Peyer's patch (tissue), 4 donors: ENCODE measurements at places on chromosomes 11 and 22.
A peak's percentile ranks its signal among the peaks of the same experiment; 100 is the strongest.

DNA sequence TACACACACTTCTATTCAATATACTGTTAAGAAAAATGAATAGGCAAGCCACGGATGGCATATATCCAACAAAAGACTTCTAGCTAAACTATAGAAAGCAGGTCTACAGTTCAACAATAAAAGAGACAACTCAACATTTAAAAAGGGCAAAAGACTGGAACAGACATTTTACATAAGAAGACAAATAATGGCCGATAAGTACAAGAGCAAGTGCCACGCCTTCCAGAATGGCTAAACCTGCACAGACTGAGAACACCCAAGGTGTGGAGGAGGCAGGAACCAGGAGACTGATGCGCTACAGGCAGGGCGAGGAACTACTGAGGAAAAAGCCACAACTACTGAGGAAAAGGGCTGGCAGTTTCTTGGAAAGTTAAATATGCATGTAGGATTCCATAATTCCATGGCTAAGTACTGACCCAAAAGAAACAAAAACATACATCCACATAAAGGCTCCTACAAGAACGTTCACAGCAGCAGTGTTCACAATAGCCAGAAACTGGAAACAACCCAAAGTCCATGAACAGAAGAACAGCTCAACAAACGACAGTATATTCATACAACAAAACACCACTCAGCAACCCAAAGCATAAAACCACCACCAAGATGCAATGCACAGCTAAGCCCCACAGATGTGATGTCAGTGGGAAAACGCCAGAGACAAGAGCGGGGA lies 9.6 kb upstream of the MOB2 start:
- no peak for DNase-seq

DNA sequence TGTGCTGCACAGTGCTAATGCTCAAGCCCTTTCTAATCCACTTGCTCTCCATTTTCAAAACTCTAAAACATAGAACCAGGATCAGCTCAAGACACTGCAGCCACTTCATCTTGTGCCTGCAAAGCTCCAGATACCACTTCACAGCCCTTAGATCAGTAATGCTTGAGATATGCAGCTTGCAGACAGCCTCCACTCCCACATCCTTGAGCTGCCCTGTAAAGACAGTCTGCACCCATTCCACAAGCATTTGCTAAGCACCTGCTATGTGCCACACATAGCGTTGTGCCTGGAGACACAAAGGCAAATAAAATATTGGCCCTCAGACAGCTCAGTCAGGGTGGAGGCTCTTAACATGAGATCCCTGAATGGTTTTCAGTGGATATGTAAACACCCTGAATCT lies 192.5 kb upstream of the SNX19 start:
- no peak for DNase-seq

DNA sequence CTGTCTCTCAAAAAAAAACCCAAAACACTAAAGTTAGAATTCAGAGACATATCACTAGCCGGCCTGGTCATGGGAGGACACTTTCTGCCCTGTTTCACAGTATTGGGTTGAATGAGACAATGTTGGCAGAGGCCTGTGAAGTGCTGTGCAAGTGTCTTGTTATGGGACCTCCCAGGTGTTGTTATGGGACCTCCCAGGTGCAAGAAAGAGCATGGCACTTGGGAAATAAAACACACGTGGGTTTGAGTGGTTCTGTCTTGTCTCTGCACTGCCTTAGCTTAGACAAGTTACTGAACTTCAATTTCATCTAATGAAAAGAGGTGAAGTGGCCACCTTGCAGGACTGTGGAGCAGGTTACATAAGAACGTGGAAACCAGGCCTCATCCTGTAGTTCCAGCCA lies 28.9 kb upstream of the RAB1B start:
- DNase-seq: no peak

DNA sequence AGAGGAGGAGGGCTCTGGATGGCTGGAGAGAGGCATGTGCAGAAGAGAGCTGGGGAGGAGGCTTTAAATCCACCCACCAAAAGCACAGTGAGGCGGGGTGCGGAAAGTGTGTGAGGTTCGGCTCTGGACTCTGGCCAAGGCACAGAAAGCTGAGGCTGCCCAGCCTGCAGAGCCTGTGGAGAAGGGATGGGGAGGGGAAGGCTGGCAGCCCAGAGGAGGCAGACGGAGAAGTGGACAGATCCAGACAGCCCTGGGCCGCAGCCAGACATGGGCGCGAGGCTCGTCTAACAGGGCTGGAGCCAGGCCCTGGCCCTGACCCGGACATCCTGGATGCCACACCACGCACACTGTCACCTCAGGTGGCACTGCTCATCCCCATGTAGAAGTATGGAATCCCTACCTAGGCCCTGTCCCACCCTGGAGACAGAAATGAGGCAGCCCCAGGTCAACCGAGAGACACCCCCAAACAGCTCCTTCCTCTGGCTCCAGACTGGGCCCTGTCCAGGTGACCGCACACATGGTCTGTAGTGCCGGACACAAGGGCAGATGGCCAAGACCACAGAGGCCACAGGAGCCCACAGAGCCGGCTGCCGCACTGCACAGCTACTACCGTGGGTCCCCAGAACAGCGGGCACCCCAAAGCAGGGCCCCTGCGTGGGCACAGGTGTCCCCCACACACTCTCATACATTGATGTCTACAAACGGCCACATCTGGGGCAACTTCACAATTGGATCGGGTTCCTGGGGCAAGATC lies 16.6 kb upstream of the MOB2 start:
- no peak for DNase-seq

DNA sequence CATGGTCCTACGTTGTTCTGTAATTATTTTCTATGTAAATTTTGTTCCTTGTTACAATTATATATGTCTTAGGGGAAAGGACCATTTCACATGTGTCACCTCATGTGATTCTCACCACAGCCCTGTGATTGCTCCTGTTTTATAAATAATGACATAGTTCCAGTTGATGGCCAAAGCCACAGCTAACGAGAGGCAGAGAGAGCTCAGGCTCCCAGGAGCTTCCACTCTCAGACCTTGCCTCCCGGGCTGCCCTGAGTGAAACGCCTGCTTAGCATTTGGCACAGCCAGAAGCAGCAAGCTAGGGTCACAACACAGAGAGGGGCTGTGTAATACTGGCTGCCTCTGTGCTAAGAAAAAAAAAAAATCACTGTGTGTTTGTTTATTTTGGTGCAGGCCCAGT lies 5.9 kb downstream of the TMEM121B start:
- DNase-seq: peak; percentile 25

DNA sequence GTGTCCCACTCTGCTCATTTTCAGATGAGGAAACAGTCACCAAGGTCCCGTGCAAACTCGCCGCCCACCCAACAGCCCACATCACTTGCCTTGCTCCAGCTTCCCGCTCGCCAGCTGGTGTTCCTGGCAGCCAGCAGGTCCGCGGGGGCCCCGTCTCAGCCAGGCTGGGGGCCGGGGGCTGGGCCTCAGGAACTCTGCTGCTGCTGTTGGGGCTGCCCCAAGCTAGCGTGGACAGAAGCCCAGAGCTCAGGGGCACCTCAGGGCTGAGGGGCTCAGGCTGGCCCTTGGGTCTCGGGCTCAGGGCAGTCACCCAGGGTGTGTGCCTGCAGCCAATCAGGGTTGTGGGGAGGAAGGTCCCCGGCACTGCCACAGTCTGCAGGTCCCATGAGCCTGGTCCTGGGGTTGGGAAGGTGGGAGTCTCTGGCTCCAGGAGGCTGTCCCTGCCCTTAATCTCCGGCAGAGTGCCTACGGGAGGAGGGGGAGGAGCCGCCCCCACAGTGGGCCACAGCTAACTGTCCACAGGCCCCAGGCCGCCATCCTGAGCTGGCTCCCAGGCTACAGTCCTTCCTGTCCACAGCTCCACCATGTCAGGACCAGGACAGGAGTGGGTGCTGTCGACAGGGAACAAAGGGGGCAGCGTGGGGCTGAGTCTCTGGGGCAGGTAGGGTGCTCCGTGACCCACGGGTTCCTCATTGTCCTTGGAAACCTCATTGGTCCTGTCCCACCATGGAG lies 65.2 kb downstream of the ARFGAP3 start:
- no peak for DNase-seq

- DNase-seq: no peak
These were observed 6.7 kb downstream of the MUC5B start for GRCh38 chr11:1229471-1230120.

DNA sequence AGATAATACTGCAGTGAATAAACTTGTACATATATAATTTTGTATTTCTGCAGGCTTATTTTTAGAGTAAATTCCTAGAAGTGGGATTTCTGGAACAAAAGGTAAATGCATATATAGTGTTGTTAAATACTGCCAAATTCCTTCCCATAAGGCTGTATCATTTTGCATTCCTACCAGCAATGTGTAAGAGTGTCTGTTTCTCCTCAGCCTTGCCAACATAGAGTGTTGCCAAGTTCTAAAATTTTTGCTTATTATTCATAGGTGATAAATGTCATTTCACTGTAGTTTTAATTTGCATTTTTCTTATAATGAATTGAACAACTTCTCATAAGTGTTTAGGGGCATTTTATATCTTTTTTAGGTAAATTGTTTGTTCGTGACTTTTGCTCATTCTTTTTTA lies 174.2 kb upstream of the ZBED5 start:
- no peak for DNase-seq

- no peak for DNase-seq
These were observed 114.8 kb downstream of the GRM5 start for GRCh38 chr11:88950975-88951374.

DNA sequence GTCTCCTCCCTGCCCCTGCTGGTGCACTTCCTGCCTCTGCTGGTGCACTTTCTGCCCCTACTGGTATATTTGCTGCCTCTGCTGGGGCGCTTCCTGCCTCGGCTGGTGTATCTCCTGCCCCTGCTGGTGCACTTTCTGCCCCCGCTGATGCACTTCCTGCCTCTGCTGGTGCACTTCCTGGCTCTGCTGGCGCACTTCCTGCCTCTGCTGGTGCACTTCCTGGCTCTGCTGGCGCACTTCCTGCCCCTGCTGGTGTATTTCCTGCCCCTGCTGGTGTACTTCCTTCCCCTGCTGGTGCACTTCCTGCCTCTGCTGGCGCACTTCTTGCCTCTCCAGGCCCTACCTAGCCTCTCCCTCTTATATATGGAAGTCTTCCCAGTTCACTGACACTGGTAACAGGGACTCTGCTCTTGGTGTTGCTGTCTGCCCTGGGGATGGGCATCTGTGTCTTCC lies 10.1 kb downstream of the MTFP1 start:
- DNase-seq: peak; percentile 93

DNA sequence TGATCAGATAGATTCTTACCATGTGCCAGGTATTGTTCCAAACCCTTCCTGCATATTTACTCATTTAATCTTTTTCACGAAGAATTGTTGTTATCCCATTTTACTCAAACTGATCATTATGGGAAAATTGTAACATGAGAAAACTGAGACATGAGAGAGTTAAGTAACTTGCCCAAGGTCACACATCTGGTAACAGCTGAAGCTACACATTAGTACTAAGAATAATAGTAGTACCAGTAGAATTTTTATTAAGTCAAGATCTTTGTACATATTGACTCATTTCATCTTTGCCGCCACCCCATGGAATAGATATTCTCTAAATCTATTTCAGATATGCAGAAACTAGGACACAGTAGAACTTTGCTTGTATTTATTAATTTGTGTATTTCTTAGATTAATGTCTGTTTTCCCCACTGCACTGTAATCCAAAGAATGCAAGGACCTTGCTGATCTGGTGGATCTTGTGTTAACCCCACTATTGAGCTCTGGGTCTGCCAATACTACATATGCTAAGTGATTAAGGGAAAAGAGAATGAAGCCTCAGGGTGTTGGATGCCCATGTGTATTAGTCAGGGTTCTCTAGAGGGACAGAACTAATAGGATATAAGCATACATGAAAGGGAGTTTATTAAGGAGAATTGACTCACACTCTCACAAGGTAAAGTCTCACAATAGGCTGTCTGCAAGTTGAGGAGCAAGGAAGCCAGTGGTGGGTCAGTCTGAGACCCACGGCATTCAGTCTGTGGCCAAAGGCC lies 72.8 kb downstream of the PARVA start:
- DNase-seq: no peak

- no peak for DNase-seq
These were observed 9.9 kb downstream of the OSBPL5 start for GRCh38 chr11:3155216-3155615.

GRCh38 chr22:29023172-29023796 lies 38.3 kb downstream of the C22orf31 start:
- no peak for DNase-seq

- DNase-seq: no peak
These were observed 107.1 kb upstream of the DDI1 start for GRCh38 chr11:103929170-103929903.

DNA sequence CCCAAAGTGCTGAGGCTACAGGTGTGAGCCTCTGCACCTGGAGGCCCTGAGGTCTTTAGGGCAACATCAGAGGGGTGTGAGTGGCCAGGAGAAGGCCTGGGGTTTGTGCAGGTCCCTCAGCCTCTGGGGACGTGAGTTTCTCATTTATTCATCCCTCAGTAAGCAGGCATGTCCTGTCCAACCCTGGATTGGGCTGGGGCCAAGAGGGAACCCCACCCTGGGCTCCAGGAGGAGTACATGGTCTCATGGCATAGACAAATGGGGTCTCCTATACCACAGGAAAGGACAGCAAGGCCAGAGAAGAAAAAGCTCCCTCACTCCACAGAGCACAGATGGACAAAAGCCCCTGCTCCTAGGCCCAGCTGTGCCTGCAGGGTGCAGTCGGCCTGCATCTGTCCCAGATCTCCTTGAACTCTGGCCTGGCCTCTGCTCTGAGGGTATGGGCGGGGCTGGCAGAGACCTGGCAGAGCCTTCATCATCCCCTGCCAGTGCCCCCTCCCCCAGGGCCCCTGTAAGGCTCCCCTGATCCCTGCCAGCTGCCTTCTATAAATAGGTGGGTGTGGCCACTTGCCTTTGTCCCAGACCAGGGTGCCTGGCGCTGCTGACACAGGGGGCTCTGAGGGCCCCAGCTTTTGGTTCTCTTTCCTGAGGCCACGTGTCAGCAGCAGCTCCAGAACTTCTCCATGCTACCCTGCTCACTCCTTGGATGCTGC lies 34.6 kb downstream of the A4GALT start:
- DNase-seq: peak; percentile 62

GRCh38 chr22:49324527-49325491 lies 502.9 kb downstream of the BRD1 start:
- peak; percentile 47 for DNase-seq

DNA sequence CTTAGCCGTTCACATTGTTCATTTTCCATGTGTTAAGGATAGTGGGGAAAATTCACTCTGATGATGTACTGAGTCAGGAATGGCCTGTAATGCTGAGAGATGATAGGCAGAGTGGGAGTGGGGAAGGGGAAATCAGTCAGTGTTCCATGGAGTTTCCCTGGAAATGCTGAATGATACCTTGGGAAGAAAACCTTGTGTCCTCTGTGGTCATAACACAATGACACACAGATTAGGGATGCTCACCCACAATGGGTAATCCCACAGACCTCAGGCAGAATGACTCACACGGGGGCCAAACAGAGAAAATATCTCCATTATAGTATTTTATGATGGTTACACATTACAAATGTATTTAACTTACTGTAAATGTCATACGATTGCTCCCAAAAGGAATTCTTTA lies 118.0 kb downstream of the SNX19 start:
- no peak for DNase-seq
